ENCODE measurements at places on chromosomes 5 and 9.

DNA sequence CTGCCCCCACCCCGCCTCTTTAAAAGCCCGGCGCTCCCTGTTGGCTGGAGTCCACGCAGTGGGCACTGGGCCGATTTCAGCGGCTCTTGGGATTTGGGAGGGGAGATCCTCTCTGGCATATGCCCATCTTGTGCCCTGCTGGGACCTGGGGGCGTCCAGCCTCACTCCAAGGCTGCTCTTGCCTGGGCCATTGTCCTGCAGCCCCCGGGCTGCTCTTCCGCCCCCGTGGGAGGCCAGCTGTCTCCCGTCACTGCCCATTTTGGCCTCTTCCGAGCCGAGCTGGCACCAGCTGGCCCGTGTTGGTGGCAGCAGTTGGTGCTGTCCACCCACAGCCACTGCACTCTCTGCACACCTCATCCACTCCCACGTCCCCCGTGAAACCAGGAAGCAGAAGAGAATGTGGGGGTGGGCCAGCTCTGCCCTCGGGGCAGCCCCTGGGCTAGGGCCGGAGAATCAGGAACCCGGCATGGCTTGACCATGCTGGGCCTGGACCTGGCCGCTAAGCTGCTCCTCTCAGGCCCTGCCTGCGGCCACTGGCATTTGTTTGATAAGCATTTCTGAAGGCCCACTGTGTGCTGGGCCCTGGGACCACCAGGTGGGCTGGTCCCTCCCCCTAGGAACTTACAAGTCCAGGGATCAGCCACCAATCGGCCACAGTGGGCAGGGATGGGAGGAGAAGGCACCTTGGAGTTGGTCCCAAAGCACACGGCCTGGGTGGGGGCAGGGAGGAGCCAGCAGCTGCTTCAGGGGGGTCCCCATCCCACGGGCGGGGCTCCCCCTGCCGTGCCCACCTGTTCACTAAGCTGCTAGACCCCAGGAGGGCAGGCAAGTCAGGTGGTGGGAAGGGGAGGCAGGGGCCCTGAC lies 2.2 kb downstream of the C8G start:
- peaks cover 47% of the 10 kb centered on the region for H3K4me1 ChIP-seq
- no peak for DNase-seq
- no peak overlapping the region for H3K27ac ChIP-seq
- no peaks in the 10 kb centered on the region for H3K27me3 ChIP-seq
- peaks cover 8% of the 10 kb centered on the region for H3K36me3 ChIP-seq

DNA sequence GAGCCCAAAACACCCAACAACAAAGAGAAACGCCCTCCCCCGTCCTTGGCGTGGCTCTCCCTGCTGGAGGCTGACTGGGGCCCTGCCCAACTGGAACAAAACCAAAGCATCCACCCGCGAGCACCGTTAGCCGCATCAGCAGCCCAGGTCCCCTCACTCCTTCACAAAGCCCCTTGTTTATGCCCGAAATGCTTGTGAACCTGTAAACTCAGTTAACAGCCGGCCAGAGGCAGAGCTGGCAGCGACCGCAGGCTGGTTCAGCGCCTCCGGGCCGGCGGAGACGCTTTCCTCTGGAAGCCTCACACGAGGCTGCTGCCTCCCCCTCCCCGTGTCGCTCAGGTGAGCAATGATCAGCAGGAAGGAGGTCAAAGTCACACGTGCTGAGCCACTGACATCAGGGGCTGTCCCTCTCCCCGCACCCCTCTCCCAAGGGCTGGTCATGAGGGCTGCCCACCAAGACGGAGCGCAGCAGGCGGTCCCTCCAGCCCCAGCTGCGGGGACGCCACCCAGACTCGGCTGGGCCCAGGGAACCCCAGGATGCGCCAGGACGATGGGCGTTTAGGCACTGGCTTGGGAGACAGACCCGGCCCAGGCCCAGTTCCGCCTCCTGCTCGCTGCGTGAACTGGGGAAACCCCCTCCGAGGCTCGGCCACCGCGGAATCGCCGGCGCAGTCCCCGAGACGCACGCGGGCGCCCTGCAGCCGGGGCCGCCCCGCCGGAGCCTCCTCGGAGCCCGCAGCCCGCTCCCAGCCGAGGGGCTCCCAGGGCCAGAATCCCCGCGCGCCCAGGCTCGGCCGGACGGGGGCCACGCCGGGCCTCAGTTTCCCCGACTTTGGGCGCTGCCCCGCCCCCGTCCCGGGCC lies 563 bp downstream of the SNAPC4 start:
- peaks cover 56% of the 10 kb centered on the region for H3K36me3 ChIP-seq
- peaks cover 22% of the 10 kb centered on the region for H3K4me1 ChIP-seq
- no peak overlapping the region for H3K27ac ChIP-seq
- no peaks in the 10 kb centered on the region for H3K27me3 ChIP-seq

DNA sequence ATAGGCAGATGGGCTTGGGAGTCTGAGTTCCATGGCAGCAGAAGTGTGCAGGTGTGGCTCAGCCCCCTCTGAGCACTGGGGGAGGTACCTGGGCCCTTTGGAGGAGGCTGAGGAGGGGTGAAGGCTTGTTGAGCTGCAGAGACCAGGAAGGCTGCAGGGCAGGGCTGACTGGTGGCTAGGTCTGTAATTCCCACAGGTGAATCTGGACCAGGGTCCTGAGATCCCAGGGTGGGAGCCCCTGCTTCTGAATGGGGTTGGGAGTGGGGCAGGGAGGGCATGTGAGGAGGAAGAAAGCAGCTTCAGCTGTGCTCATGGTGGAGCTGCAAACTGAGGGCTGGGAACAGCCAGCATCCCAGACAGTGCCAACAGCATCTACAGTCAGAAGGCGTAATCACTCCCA lies 111.1 kb downstream of the CACNA1B start:
- H3K27me3 ChIP-seq: peaks cover 35% of the 10 kb centered on the region
- H3K4me3 ChIP-seq: no peak overlapping the region
- no peaks in the 10 kb centered on the region for H3K36me3 ChIP-seq
- DNase-seq: peak; percentile 25
- no peaks in the 10 kb centered on the region for H3K4me1 ChIP-seq
- no peak overlapping the region for H3K27ac ChIP-seq

- DNase-seq: no peak
- H3K4me3 ChIP-seq: no peak overlapping the region
- no peaks in the 10 kb centered on the region for H3K36me3 ChIP-seq
- H3K4me1 ChIP-seq: peaks cover 10% of the 10 kb centered on the region
- H3K27me3 ChIP-seq: no peaks in the 10 kb centered on the region
These were observed 16.7 kb downstream of the TNFSF8 start for GRCh38 chr9:114913656-114914055.

- H3K36me3 ChIP-seq: peaks cover 58% of the 10 kb centered on the region
- H3K4me3 ChIP-seq: no peak overlapping the region
- no peak overlapping the region for H3K27ac ChIP-seq
- H3K4me1 ChIP-seq: peaks cover 14% of the 10 kb centered on the region
- no peaks in the 10 kb centered on the region for H3K27me3 ChIP-seq
- DNase-seq: no peak
These were observed 3.6 kb upstream of the DPH7 start for GRCh38 chr9:137582286-137582860.

DNA sequence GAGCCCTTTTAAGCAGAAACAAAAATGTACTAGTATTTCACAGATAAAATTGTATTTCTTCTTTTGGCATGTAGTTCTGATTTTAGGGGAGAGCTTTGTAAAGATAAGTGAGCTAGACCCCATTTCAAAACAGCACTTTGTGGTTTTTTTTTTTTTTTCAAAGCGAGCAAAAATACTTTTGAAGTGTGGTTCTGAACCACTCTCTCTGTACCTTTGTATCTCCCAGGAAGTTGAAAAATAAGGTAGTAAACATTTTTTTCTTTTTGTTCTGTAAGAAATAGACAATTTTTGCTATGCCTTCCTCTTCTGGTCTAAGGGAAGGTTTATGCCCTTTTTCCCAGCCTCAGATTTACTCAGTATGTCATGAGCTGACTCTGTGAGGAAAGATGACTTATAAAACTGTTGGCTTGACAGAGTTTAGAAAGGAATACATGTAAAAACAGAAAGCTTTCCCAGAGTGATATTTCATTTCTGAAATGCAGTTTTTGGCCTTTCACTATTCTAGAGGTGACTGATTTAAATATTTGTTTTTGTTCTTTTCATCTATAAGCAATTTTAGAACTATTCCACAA lies 12.5 kb downstream of the ERCC6L2 start:
- peaks cover 19% of the 10 kb centered on the region for H3K36me3 ChIP-seq
- H3K27ac ChIP-seq: no peak overlapping the region
- H3K4me1 ChIP-seq: no peaks in the 10 kb centered on the region
- no peaks in the 10 kb centered on the region for H3K27me3 ChIP-seq
